Activated CD4-positive, alpha-beta T cell treated with anti-CD3 and anti-CD28 coated beads for 1 hour (primary cell): ENCODE measurements at places on chromosomes 2 and 18.

DNA sequence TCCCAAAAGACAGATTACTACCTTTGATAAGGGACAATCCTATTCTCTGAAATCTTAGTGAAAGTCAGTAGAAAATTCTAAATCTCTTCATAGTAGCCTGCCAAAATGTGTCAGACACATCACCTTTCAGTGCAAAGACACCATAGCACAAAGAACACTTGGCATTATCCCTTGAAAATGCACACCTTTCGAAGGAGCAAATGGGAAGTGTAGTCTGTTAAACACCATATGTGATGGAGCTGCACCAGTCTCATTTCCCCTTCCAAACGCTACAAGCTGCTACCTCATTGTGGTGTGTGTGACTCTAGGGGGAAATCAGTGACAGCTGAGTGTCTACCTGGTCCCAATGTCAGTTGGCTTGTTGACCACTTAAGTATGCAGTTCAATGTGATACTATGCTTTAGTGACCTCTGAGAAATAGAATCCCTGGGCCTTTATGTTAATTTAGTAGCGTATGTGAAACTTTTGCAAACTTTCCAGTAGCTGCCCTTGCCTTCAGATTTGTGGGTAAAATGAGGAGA, 551.7 kb downstream of the ARHGAP15 start:
- DNase-seq = no peak

DNA sequence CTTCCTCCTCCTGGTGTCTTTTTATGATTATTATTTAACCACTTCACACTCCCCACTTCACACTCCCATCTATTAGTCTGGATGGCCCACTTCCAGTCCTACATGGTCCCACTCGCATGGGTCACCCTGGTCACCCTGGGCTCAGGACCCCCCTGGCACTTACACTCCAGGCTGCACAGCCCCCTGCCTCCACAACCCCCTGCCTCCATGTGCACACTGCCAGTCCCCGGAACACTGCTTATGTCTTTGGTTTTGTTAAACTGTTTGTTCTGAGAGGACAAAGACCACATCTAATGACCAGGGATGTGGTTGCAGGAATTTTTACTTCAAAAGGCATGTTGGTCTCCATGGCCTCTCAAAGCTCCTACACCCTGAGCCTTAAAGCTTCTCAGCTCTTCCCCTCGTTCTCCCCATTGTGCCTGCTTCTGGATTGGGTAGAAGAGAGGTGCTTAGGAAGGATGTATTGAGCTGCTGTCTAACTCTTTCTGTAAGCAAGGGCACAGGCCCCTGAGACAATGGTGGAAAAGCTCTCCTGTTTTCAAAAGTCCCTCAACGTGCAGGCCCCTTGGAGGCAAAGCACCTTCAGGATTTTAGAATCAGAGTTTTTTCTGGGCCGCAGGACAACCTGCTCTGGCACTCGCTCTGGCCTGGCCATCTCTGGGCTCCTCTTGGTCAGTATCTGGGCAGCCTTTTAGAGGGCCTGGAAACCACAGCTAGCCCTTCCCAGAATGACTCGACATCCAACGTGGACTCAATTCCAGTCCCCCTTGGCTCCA, 150.0 kb upstream of the HAAO start:
- DNase-seq = no peak

- DNase-seq = no peak
Observed at GRCh38 chr18:24031916-24032315, 17.4 kb downstream of the TTC39C start.

DNA sequence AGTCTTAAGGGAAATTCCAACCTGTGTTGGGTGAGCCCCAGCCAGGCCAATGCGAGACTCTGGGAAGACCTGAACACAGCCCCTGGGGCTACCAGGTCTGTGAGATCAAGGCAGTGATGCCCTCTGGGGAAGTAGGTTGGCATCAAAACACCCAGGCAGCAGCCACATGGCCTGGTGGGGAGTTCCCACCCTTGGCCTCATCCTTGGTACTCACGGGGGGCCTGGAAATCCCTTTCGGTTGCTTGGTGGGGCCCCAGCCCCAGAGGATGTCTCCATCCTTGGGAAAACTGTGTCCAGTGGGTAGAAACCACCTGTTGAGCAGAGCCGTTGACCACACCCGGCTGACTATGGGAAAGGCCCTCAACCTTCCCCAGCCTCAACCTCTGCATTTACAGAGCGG, 56.0 kb upstream of the PXDN start:
- DNase-seq = no peak

DNA sequence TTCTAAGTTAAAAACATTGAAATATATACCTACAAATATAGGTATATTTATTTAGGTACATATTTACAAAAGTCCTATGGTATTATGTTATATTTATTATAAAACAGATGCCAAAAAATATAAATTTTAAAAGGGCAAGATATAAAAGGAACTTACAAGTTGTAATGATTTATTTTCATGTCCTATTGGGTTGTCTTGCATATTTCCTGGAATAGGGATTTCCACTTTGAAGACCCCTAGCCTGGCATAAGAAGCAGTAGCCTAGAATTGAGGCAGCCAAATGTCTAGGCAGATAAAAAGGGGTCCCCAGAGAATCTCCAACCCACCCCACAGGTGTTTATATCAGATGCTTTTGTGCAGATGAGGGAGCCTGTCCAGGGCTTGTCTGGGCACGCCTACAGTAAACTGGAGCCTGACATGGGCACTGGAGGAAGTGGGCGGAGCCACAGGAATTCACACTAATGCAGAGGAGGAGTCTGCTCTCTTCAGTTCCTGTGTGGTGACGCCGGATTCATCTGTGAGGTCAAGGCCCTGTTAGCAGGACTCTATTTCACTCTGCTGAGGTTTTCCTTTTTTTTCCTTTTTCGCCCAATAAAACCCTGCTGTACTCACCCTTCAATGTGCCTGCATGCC, 1088.9 kb upstream of the PIK3C3 start:
- DNase-seq = no peak

- no peak for DNase-seq
Observed at GRCh38 chr2:199842631-199843395, 8.2 kb downstream of the FTCDNL1 start.

- DNase-seq = no peak
Observed at GRCh38 chr18:14945984-14946383, 198.0 kb downstream of the ANKRD30B start.

- DNase-seq = no peak
Observed at GRCh38 chr2:45439788-45440773, 171.0 kb downstream of the SRBD1 start.

- DNase-seq = no peak
Observed at GRCh38 chr2:184646177-184646576, 47.8 kb downstream of the ZNF804A start.

- no peak for DNase-seq
Observed at GRCh38 chr2:233307565-233307964, at the start of gene SAG. Gene SAG (plus strand): TSS chr2:233307816. CDS start chr2:233309190, 1,374 bp downstream.

DNA sequence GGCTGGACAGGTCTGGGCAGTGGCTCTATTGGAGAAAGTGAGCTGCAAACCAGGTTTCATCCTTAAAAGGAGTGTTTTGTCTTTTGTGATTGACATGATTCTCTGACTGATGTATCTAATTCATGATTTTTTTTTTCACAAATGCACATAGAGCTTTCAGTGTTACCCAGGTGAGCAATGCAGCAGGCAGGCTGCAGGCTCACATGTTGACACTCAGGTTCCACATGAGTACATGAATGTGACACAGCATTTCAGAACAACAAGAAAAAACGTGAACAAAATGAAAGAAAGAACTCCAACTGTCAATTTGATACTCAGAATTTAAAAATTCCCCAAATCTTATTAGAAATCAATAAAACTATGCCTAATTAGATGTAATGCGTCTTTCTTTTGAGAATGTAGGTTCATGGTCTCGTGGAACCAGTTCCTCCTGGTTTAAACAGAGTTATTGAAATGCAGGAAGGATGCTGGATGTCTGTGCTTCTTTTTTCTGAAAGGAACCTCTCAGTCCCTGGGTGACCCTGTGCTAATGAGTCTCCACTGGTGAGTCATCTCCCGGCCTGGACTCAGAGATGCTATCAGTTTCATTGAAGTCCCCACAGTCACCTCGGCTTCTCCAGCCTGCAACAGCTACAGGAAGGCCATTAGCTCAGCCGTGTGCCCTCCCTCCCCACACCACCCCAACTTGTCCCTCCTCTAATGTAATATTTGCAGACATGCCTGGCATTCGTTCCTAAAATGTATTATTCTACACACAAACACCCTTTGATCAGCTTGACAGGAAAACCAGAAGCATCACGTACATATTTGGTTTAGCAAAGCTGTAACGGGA, 430.4 kb downstream of the LPIN1 start:
- DNase-seq = no peak

DNA sequence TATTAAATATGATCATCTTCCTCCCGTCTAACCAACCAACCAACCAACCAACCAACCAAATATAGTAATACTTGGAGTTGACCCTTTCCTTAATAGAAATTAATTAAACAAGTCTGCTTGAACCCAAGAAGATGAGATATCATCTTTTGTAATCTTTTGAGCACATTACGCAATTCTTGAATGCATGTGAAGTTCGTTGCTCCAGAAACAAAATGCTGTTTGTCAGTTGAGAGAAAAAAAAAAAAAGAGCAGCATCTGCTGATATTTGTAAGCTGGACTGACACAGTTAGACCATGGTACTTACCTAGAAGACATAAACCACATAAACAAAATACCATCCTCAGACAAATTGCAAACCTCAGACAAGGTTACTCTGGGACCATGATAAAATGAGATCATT, 9.2 kb upstream of the SERPINB2 start:
- no peak for DNase-seq

DNA sequence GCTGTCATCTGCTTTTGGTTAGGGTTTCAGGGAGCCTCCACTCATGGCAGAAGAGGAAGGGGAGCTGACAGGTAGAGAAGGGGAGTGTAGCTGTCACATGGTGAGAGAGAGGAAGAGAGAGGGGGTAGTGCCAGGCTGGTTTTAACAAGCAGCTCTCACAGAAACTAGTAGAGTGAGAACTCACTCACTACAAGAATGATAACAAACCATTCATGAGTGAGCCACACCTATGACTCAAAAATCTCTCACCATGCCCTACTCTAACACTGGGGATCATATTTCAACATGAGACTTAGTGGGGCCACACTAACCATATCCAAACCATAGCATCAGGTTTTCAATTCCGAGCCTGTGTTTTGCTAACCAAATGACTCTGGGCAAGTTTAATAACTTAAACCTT, 274.9 kb upstream of the VWC2L start:
- no peak for DNase-seq

DNA sequence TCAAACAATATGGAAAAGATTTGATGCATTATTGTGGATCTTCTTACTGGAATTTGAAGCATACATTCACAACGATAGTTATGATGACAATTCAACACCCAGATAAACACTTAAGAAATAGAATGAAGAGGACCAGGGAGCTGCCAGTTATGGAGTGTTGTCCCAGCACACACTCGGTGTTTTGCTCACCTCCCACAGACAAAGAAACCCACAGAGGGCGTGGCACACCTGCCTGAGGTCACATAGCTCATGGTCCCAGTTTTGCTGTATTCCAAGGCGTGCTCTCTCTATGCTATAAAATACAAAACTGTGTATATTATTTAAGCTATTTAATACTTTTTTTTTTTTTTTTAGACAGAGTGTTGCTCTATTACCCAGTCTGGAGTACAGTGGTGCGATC, 31.1 kb downstream of the EFR3B start:
- no peak for DNase-seq

DNA sequence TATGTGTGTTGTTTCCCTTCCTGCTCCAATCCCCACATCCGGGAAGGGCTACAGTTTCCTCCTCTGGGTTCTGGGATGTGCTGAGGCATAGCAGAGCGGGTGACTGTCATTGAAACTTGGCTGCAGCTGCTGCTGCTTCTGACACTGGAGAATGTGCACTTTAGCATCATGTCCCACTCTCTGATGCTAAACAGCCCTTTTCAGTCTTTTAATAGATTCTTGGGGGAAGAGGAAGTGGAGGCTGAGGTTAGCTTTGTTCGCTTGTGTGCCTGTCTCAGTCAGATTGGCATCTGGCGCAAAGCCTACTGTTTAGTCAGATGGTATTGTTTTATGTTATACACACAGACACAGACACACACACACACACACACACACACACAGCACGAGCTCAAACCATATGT, 136.5 kb upstream of the RND3 start:
- DNase-seq = no peak

DNA sequence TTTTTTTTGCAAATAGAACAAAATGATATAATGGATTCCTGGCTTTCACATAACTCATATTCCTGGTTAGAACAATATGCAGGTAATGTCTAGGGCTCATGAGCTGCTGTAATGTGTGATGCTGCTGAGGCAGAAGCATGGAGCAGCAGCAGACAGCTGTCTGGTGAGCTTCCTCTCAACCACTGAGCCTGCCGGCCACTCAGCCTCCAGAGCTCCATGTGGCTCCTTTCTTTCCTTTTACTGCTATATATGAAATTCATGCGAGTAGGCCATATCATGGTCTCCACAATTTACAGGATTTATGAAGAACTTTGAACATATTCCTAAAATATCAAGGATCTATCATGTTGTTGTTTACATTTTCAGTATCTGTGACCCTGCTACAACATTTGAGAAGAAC, 120.9 kb downstream of the MEP1B start:
- no peak for DNase-seq

- DNase-seq = no peak
Observed at GRCh38 chr2:121004950-121005349, 269.3 kb downstream of the GLI2 start.

- no peak for DNase-seq
Observed at GRCh38 chr18:55314615-55315237, 273.3 kb downstream of the TCF4 start.

- DNase-seq = no peak
Observed at GRCh38 chr18:28439870-28440269, 262.9 kb upstream of the CDH2 start.

DNA sequence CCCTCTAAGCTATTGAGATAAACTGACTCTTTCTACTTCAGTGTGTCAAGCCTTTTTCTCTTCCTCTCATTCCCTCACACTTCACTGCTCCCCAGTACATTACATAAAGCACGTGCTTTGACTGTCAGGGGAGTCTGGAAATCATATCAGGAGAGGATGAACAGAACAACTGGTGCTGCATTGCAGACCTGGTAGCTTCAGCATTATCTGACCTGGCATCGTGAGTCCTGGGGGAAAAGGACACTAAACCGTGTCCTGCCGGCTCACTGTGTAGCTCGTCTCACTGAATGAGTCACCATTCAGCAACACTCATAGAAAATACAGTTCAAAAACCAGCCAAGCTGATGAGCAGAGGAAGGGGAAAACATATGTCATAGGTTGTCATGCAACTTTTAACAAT, 108.5 kb upstream of the UNC80 start:
- DNase-seq = no peak

GRCh38 chr2:158182676-158183295, 81.1 kb downstream of the UPP2 start:
- no peak for DNase-seq
